ENCODE measurements at places on chromosomes 6 and 20.

DNA sequence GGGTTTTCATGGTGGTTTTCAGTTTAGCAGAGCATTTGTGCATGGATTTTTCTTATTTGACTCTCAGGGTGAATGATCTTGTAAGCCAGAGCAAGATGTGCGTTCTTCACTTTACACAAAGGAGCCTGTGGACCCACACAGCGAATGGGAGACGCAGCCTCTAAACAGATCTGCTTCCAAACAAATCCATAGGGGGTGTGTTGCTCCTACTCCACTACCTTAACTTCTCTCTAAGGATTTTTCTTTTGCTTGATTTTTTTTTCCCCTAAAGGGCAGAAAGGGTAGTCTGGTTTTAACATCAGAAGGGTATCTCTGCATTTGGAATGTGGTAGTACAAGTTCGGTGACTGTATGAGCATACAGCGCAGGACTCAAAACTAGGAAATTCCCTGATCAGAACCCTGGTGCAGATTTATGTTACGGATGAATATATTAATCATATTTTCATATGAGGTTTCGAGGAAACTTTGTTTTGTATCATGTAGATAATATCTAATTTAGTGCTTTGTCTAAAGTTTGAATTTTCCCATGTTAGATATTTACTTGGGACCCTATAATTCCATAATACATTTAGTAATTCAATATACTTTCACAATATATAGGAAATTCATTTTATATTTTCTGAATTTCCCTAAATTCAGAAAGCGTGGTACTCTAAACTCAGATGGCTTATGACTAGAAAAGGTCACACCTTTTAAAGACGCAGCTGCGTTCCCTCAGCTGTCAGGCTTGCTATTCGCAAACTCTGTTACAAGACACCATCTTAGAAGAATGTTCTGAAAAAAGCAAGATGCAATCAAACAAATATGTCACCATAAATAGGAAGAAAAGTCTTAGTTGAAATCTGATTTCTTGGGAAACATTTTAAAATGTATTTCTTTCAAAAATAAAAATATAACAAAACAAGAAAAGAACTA is 196.9 kb downstream of the TMEM242 start:
- no peak for DNase-seq

DNA sequence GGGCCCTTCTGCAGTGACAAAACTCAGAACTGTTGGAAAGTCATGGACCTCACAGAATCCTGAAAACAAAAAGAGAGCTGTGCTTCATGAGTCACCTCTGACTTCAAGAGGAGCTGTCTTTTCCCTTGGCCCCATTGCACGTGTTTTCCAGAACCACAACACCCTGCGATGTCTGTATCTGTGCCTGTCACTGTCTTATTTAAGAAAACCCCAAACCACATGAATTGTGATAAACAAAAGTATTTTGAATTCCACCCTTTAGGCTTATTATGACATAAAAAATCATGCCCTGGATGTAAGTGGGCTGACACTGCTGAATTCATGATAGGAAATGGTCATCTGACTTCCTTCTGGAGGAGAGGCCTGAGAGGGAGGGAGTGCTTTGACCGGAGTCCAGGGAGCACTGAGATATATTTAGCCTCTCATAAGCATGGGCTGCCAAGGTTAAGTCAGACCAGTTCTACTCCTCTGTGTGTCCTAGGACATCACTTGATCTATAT is 96.4 kb upstream of the DUSP22 start:
- DNase-seq = no peak

- DNase-seq = no peak
Observed at GRCh38 chr6:10082385-10082784, 332.5 kb downstream of the TFAP2A start.

GRCh38 chr6:89050697-89051096 is 29.9 kb upstream of the PNRC1 start:
- DNase-seq = no peak

- no peak for DNase-seq
Observed at GRCh38 chr20:17694767-17695166, 5.0 kb upstream of the BANF2 start.

DNA sequence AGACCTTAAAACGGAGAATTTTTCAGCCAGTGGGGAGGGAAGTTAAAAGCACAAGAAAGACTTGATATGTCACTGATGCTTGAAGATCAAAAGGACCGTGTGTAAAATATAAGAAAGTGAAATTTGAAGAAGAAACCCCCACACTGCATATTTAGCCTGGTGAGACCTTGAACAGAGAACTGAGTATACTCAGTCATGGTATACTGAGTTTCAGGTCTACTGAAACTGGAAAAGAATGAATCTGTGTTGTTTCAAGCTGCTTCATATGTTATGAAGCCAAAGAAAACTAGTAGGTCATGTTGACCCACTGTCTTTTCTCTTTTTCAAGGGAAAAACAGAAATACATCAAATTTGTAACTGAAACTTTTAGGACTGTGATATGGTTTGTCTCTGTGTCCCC is 443.8 kb upstream of the GJE1 start:
- DNase-seq = no peak

DNA sequence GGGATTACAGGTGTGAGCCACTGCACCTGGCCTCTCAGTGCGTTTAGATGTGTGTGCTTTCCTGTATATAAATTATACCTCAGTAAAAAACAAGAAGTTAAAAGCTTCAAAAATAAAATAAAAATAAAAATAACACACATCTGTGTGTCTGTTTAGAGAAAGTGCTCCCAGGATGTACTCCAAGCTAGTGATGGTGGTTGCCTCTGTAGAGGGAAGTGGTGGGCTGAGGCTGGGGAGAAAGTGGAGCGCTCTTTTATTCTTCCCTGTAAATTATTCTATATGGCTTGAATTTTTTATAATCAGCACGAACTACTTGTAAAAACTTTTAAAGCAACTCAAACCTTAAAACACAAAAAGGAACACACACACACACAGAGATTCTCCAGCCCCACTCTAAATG is 29.0 kb downstream of the PTGIS start:
- DNase-seq = no peak

- DNase-seq = peak; percentile 30
Observed at GRCh38 chr20:32004963-32005362, 5.3 kb upstream of the CCM2L start.

DNA sequence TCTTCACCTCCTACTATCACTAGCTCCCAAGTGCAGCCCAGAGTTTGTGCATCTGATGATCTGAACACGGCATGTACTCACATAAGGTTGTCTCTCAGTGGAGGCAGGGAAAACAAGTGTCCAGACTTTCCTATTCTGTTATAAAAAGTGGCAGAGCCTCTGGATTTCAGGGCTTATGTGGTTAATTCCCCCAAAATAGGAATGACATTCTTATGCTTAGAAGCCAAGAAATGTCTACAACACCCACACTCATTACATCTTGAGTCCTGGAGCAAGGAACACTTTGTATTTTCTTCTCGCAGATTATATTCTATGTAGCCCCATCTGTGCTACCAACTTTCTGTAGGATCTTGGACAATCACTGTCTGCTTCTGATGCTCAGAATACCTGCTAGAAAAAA is 13.5 kb upstream of the SEMG1 start:
- no peak for DNase-seq

DNA sequence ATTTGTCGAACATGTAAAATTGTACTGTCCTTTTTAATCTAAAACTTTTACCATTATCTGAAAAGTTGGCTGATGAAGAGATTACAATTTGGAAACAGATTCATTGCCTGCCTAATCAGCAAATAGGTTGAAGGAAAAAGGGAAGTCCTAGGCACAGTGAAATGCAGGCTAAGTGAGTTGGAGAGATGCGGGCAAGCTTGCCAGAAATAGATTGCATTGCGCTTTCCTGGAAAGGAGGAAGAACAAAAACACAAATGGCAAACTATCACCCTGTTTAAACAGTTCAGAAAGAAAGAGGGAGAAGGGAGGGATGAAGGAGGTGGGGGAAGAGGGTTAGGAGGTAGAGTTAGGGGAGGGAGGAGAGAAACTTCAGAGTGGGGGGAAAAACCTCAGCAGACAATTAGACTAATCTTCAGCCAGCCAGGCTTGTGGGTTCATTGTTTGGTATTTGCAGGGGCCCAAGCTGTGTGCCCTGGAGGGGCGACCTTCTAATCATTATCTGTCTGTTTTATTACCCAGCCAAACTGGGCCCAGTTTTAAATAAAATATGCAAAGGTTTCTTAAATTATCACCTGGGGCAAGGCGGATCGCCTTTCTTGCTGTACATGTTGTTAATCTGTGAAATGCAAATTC is 465.2 kb downstream of the TFAP2B start:
- DNase-seq = no peak

DNA sequence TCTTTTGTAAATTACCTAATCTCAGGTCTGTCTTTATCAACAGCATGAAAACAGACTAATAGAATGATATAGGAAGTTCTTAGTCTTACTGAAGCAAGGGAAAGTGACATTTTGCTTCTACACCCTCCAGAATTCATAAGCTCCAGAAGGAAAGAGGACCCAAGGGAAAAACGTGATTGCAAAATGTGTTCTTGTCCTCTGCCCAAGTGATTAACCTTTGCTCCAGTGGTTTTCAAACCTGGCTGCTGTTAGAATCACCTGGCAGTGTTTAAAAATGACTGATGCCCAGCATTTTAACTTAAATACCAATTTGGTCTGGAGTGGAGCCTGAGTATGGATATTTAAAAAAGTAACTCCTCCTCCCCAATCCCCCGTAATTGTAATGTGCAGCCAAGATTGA is 191.4 kb downstream of the SLC16A10 start:
- DNase-seq = no peak

GRCh38 chr20:2465100-2465499 is 5.5 kb downstream of the SNRPB start:
- DNase-seq = no peak

GRCh38 chr6:168428863-168429262 is 12.1 kb upstream of the SMOC2 start:
- no peak for DNase-seq

DNA sequence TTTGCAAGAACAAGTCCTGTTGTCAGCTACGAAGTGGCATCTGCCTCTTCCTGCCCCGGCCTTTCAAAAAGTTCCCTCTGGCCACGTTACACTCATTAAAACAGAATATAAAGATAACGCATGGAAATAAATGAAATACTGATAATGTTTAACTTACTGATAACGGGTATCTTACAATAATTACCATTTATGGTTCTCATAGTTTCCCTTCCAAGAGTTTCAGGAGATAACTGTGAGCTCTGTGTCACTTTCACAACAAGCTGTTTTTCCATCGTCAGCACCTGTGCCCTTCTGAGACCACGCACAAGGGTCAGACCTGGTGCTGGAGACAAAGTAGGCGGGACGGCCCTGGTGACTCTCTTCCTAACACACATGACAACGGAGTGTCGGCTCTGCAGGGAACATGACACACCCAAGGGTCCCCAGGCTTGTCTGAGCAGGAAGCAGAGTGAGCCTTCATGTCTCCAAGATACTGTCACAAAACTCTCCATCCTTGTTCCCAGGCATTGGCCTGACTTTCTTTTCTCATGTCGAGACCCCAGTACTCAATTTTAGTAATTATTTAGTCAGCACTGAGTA is 86.2 kb upstream of the THBS2 start:
- DNase-seq = no peak

GRCh38 chr6:15513801-15514711 is 148.8 kb downstream of the DTNBP1 start:
- no peak for DNase-seq

GRCh38 chr6:47034421-47034820 is 7.7 kb downstream of the ADGRF1 start:
- DNase-seq = no peak

- DNase-seq = no peak
Observed at GRCh38 chr6:144350528-144350880, 65.4 kb downstream of the UTRN start.

DNA sequence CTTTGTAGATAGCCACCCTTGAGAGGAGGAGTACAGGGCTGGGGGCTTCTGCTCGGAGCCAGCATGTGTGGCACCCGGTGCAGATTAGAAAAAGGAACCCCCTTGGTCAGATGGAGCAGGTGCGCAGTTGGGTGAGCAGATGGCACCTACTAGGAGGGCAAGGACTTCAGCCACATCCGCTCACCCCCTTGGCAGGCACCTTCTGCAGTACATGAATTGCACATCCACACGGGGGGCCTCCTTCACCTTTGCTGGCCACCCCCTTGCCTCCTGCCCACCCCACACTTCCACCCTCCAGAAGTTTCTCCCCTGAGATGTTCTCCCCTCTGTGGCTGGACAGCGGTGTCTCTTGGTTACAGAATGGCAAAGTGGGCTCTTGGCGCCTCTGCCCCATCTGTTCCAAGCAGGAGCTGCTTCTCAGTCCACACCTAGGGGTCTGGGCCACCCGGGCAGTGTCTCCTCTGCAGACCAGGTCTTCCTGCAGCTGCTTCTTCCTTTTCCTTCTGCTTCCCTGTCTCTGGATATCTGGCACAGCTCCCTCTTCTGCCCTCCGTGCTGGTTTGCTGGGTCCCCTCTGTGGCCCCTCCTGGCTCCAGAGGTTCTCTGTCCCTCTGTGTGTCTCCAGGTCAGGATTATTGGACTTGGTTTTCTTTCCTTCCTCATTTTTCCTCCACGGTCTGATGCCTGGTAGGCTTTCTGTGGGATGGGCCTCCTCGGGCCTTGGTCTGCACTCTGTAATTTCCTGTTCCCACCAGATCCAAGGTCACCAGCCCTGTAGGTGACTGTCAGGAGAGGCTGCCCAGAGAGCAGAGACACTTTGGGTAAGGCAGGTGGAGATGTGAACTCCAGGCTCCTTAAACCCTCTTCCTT is 4.1 kb downstream of the MDFI start:
- no peak for DNase-seq

DNA sequence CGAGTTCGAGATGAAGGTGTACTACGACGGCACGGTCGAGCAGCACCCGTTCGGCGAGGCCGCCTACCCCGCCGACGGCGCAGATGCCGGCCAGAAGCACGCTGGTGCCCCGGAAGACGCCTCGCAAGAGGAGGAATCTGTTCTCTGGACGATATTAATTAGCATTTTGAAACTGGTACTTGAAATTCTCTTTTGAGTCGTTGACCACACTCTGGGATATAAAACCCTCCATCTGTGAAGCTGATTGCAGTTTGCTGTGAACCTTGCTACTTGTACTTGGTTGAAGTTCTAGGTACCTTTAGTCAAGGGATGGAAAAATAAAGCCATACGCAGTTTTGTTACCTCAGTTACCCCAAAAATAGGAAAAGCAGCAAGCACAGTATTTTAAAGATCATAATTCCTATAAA is 917 bp downstream of the C6orf120 start:
- no peak for DNase-seq

GRCh38 chr20:44849703-44850102 is 35.8 kb upstream of the YWHAB start:
- DNase-seq = no peak

DNA sequence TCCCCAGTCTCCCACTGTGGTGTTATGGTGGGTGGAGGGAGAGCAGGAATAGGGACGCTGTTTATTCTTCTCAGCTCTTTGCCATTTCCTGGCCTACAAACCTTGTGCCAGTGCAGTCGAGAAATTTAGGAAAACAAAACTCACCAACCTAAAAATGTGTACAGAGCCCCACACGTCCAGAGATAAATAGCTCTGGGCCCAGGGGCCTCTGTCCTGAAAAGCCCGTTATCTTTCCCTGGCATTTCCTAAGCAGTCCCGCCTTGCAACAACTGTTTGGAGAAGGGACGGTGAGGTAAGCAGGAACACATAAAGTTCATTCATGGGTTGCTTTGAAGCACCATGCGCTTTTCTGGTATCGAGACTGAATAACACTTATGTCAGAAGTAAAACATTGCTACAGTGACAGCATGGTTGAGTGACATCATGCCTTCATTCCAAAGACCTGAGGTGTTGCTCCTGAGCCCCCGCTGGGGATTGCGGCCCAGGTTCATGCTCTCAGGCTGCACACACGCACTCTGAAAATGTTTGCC is 80.1 kb upstream of the NXT1 start:
- no peak for DNase-seq

- DNase-seq = no peak
Observed at GRCh38 chr6:47130086-47130485, 88.0 kb upstream of the ADGRF1 start.

- no peak for DNase-seq
Observed at GRCh38 chr20:19213946-19214490, 1.6 kb downstream of the SLC24A3 start.

Data from K562 (cell line).